ENCODE measurements at places on chromosomes 5 and 9.

DNA sequence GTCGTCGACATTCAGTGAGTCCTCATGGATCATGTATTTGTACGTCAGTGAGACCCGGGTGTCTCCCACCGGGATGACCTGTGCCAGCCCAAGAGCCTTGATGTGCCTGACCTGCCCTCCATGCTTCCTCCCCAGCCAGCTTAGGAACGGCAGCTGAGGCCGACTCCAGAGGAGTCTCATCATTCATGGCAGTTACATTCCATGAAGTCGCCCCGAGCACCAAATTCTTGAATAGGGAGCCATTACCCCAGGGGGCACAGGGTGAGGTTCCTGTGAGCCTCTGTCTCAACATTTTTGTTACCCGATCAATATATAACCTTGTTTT is 67.8 kb downstream of the ZNF354C start:
- DNase-seq, result no peak

- no peak for DNase-seq
Observed at GRCh38 chr5:104967806-104968410, 1405.3 kb upstream of the NUDT12 start.

GRCh38 chr5:116289276-116289675 is 204.5 kb downstream of the COMMD10 start:
- DNase-seq, result no peak

DNA sequence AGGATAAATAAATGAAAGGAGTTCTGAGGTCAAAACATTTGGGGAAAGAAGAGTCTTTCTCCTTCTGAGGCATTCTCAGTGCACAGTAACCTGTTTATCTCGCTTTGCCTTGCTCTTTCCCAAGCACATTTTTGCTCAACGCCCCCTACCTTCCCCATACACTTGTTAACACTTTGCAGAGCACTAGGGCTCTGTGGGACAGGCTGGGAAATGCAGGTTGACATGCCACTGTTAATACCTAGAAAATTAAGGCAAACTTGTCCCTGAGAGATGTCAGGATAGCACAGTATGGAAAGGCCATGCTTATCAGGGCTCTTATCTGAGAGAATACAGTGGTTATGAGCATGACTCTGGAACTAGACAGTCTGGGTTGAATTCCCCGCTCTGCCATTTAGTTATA is 152.0 kb downstream of the DOCK8 start:
- DNase-seq, result no peak

- DNase-seq, result no peak
Observed at GRCh38 chr9:130337784-130338380, 72.3 kb downstream of the HMCN2 start.

DNA sequence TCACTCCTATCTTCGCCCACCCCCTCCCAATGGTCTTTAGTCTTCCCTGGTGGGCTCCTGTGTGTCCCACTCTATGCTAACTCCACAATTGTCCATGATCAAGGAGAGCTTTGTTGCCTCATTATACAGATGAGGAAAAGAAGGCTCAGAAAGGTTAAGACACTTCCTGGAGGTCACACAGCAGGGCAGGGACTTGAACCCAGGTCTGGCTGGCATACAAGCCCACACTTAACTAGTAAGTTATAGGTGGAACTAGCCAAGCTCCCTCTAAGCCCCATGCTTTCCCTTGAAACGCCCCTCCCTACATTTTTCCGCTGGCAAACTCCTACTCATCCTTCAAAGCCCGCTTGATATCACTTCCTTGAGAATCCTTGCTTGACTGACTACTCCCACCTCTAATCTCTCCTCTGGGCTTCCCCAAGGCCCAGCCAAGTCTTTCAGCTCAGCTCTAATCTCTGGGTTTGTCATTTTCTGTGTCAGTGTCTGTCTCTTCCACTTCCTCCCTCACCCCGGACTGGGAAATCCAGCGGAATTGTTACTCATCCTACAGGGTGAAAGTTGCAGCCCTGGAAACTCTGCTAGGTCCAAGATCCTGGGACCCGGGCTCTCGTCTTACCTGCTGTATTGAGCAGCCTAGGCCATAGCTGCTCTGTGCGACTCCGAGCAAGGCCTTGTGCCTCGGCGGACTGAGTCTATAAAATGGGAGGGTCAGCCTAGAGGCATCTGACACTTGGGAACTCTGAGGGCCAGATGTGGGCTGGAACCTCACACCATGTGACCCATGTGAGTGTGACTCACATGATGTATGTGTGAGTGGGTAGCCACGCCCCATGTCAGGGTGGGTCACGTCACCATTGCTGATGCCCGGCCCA is 144.5 kb downstream of the GAPVD1 start:
- DNase-seq, result no peak

DNA sequence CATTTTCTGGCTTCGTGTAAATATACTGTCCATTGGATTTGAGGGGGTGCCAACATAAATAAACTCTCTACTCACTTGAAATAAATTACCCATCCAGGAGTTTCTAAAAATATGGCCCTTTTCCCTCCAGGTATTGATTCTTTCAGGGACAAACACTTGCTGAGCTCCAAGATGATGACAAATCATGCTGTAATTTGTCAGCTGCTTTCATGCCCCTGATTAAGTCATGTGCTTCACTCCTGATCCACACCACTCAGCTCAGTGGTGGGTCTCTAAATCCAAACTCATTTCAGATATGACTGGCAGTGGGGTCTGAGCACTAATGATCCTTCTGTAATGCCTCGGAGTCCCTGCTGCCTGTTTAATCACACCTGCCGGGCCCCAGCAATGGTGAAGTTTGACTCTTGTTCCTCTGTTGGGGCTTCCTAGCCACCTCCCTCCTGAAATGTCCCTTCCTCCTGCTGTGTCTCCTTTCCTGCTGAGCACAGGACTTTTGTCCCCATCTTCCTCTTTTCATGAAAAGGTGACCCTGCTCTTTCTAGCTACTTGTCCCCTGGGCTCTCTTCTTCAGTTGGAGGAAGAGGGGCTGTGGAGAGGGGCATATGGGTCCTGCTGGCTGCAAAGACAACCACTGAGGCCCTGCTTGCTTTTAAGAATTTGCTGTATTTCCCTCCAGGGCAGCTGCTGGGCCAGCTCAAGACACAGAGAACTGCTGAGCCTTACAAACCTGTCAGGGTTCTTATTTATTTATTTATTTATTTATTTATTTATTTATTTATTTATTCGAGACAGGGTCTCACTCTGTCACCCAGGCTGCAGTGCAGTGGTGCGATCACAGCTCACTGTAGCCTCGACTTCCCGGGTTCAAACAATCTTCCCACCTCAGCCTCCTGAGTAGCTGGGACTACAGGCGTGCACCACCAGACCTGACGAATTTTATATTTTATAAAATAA is 200.0 kb downstream of the ATP10B start:
- DNase-seq, result no peak

DNA sequence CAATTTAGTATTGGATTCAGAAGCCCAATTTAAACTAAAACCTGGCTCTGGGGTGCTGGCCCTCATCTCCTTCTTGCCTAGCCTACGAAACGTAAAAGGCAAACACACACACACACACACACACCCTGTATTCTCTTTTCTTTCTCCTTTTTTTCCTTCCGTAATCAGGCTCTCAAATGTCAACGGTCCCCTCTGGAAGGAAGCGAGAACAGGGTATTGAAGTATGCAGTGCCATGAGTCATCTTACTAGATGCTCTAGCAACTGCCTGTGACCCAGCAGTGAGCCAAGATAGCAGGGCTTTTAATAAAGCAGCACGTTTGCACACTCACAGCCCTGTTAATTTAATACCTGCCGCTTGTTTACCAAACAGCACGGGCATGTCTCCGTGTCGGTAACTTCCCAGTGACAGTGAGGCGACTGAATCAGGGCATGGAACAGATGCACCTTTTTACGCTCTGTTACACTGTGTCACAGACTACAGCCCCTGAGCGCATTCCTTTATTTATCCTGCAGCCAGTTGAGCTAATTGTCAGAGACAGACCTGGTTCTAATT is 243.8 kb downstream of the BNC2 start:
- no peak for DNase-seq

DNA sequence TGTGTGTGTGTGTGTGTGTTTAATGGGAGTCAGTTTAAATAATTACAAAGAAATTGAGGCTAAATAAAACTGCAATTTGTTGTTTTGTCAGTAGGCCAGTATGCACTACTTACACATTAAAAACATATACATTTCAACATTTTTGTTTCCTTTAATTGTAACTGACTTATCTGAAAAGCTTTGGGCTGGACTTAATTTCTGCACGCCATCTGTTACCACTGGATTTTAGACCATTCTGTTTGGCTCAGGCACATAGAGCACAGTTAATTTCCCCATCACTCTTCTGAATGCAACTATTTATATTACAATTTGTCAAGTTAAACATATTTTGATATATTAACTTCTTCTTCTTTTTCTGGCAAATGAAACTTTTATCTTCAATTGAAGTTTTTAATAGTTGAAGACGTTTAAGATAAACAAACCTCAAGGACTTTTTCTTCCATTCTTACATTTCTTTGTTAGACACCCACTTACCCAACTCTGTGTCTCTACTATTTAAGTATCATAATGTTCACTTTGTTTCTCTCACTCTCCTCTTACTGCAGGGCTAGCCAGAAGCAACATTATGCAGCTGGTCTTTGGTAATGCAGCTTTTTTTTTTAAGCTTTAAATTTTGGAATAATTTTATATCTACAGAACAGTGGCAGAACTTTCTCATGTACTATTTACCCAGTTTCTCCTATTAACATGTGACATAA is 253.4 kb upstream of the ANKH start:
- DNase-seq, result no peak

GRCh38 chr5:98268162-98268860 is 505.2 kb upstream of the RGMB start:
- DNase-seq, result no peak

DNA sequence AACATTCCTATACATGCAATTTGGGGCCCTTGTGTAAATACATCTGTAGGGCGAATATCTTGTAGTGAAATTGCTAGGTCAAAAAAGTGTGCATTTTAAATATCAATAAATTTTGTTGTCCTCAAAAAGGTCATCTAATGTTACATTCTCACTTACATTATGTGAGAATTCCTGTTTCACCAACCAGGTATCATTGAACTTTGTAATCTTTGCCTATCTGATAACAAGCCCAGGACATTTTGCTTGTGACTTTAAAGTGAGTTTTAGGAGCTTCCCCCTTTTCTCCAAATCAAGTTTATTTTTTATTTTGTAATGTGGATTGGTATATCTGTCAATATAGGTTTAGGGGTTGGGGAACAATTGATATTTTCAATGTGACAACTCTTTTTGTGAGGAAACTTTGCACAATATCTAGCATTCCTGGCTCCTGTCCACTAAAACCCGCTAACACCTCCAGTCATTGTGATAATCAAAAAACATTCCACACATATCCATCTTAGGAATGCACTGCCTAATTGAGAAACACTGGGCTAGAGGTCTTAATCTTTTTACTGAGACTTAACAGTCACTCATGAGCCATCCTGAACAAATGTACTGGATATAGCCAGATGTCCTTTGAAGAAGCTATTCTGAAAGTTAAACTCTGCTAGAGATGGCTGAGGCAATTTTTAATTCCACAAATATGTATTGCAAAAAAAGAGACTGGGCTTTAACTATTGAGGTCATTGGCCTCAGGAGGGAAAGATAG is 72.5 kb upstream of the SLC1A1 start:
- DNase-seq, result no peak

DNA sequence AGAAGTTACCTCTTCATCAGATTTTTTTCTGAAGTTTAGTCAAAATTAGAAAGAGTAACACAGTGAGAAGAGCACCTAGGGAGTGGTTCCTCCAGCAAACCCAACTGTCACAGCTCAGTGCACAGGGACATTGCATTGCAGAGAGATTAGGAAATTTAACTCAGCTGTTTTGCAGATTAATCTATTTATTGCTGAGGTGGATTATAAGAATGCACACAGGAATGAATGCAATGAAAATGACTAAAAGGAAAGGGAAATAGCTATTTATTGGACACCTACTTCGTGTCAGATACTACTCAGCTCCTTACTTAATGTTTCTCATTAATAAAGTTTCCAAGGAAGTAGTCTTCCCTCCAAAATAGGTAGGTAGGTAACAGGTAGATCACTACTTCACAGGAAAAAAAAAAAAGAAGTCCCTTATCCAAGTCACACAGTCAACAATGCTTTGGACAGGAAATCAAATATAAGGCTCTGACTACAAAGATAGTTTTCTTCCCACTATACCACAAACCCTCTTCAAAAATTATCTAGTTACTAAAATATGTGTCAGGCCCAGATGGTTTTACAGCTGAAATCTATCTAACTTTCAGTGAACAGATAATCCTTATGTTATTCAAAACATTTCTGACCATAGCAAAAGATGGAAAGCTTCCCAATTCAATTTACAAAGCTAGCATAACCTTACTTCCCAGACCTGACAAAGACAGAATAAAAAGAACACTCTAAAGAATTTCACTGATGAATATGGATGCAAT is 442.2 kb upstream of the MPDZ start:
- DNase-seq, result no peak

GRCh38 chr5:10644192-10644591 is 80.3 kb downstream of the ANKRD33B start:
- no peak for DNase-seq

DNA sequence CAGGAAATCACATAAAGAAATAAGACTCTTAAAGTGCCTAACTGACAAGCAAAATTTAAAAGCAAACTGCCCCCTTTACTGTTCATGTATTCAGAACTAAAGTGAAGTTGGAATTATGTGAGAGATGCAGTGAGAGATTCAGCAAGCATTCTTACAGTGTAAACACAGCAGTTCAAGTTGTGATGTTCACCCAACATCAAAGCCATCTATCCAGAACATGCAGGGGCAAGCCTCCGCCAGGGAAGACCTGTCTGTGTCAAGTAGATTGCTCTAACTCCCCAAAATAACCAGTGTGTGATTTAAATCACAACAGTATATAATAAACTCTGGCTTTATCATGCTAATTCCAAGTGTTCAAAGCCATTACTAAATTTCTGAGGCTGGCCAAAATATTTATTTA is 233.3 kb downstream of the BNC2 start:
- DNase-seq, result no peak

DNA sequence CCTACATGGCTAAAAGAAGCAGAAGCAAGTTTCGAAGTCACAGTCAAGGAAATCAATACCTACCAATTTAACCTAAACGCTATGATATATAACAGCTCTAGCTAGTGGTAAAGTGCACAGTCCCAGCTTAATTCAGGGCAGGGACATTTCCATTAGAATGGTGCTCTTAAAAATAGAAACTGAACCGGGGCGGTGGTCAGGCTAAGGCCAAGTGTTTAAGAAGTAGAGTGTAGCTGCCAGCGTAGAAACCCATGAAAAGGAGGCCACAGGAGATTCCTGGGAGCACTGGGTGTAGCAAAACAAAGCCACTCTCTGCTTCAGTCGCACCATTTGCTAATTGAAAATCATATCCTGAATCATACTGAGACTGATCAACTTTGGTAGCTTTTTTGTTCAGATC is 28.8 kb downstream of the PPIC start:
- no peak for DNase-seq

DNA sequence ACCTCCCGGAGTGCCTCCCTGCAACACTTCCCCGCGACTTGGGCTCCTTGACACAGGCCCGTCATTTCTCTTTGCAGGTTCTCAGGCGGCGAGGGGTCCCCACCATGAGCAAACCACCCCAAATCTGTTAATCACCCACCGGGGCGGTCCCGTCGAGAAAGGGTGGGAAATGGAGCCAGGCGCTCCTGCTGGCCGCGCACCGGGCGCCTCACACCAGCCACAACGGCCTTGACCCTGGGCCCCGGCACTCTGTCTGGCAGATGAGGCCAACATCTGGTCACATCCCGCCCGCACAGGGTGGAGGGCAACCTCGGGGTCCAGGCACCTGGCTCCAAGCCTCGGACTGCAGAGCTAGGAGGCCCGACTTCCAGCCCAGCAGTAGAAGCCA is 776 bp upstream of the TERT start:
- no peak for DNase-seq

- no peak for DNase-seq
Observed at GRCh38 chr5:34977934-34978613, 48.7 kb downstream of the DNAJC21 start.

GRCh38 chr9:91008568-91008967 is 206.9 kb downstream of the SYK start:
- DNase-seq, result no peak

Measured in stimulated activated CD8-positive, alpha-beta memory T cell treated with anti-CD3 and anti-CD28 coated beads, Interleukin-7, amount 100 ng/mL, for 1 hour (primary cell).